ENCODE measurements at places on chromosomes 7 and 10.

DNA sequence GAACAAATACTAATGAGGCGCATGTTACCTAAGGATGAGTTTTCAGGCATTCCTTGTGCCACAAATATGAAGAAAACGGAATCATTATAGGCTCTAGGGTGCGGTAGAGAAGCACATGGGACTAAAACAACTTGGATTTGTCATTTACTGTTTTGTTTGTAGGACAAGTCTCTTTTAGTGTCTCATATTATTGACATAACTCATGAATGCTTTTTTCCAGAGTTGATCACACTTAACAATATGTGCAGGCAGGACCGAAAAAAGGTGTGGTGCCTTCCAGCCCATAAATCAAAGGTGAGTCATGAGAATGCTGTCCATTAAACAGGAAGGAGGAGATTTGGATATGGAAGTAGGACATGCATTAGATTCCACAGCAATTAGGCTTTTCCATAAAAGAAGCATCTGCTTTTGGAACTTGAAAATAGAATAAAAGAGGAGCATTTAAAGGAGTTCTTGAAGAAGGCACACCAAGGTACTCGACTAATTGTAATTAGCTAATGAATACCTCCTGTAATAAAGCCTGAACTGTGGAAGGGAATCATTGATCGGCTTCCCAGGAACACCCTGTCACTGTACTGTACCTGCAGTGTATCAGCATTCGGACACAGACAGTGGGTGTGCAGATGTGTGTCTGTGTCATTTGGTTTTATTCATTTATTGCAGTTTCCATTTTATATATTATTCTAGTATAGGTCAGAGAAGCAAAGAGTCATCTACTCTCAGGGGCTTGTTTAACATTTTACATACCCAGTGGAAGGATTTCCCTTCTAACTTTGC lies 119.7 kb upstream of the KLF14 start:
- no peak overlapping the region for H3K4me3 ChIP-seq
- H3K36me3 ChIP-seq, result peaks cover 42% of the 10 kb centered on the region
- H3K4me1 ChIP-seq, result no peaks in the 10 kb centered on the region
- no peak for DNase-seq

GRCh38 chr10:7488418-7488829 lies 77.6 kb upstream of the SFMBT2 start:
- no peak overlapping the region for H3K27ac ChIP-seq
- no peak for DNase-seq
- no peaks in the 10 kb centered on the region for H3K27me3 ChIP-seq
- peaks cover 54% of the 10 kb centered on the region for H3K36me3 ChIP-seq
- H3K4me3 ChIP-seq, result no peak overlapping the region

GRCh38 chr7:12297283-12298108 lies 86.4 kb downstream of the TMEM106B start:
- H3K4me3 ChIP-seq, result no peak overlapping the region
- H3K27ac ChIP-seq, result no peak overlapping the region
- no peak for DNase-seq
- H3K4me1 ChIP-seq, result peaks cover 35% of the 10 kb centered on the region
- H3K27me3 ChIP-seq, result no peaks in the 10 kb centered on the region
- peaks cover 4% of the 10 kb centered on the region for H3K36me3 ChIP-seq

DNA sequence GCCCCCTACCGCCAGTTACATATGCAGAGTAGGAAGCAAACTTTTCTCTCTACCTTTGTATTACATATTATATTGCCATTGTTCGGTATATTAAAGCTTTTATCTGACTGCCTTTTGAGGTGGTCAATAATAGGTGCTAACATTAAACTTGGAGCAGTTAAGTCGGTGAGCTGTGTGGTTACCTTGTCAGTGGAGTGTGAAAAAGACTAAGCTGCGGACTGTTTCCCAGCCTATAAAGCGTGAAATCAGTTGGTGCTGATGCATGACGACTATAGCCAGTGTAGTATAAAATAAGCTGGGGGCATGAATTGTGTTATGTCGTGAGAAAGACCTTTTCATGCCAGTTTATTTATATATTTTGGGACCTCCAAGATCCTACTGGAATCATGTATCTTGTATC lies 33.7 kb downstream of the R3HCC1L start:
- H3K27ac ChIP-seq, result no peak overlapping the region
- H3K4me1 ChIP-seq, result peaks cover 6% of the 10 kb centered on the region
- peaks cover 25% of the 10 kb centered on the region for H3K36me3 ChIP-seq

DNA sequence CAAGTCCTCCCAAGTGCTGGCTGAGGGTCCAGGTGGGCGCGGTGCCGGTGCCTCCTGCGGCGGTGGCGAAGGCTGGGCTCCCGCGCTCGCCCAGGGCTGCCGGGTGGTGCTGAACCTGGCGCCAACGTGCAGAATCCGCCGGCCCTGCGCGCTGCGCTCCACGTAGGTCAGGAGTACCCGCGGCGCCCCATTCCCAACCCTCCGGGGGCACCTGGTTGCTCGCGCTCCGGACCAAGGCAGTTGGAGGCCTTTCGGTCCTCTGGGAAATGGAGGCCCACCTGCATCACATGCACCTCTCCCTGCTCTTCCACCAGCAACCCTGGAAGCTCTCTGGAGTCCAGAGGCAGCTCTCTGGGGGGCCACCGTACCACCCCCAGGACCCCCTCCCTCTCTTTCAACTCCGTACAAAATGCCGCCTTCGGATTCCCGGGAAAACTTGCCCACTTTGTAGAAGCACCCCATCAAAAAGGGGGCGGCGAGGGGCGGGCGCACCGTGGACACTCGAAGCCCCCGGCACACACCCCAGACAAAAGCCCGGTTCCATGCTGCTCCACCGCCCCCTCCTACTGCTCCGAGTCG lies 745 bp downstream of the SLC16A9 start:
- DNase-seq, result no peak
- no peaks in the 10 kb centered on the region for H3K36me3 ChIP-seq
- H3K27ac ChIP-seq, result no peak overlapping the region
- H3K4me3 ChIP-seq, result peak overlapping the region; percentile 52

DNA sequence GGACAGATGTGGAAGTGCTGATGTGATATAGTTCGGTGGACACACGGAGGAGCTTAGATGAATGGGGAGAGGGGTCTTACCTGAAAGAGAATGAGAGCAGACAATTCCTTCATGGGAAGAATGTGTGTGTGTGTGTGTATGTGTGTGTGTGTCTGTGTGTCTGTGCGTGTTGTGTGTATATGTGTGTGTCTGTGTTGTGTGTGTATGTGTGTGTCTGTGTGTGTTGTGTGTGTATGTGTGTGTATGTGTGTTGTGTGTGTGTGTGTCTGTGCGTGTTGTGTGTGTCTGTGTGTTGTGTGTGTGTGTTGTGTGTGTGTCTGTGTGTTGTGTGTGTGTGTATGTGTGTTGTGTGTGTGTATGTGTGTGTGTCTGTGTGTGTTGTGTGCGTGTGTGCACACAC lies 104.2 kb downstream of the FAM204A start:
- H3K4me1 ChIP-seq, result no peaks in the 10 kb centered on the region
- no peak overlapping the region for H3K4me3 ChIP-seq
- no peak overlapping the region for H3K27ac ChIP-seq
- no peak for DNase-seq
- H3K36me3 ChIP-seq, result no peaks in the 10 kb centered on the region

DNA sequence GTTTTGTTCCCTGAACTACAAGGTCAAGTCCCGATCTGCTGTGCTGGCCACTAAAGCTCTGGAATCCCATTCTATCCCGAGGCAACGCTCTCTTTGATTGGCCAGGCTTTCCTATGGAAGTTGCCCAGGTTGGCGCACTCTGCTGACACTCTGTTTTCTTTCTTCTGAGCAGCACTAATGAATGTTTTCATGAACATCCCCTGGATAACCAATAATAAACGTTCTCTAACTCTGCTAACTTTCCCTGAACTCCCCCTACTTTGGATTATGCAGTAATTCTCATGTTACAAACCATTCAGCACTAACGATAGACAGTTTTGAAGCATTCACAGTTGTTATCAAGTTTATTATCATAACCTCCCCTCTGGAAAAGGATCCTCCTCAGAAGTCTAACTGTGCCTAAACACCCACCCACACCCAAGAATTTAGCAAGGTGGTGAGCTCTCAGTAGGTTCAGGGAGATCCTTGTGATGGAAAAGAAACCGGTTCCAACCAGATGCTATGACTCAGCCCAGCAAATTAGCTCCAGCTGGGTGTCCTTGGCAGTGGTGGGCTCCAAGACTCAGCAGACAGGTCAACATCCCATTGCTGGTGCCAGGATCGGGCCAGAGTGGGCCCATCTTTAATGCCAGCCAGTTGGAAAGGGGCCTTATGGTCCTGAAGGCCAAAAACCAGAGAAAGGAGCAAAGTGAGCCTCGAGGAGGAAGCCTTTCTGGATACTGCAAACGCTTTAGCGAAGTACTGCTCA lies 68.4 kb downstream of the CREB3L2 start:
- no peaks in the 10 kb centered on the region for H3K27me3 ChIP-seq
- no peak overlapping the region for H3K4me3 ChIP-seq
- peaks cover 34% of the 10 kb centered on the region for H3K4me1 ChIP-seq
- no peak for DNase-seq

DNA sequence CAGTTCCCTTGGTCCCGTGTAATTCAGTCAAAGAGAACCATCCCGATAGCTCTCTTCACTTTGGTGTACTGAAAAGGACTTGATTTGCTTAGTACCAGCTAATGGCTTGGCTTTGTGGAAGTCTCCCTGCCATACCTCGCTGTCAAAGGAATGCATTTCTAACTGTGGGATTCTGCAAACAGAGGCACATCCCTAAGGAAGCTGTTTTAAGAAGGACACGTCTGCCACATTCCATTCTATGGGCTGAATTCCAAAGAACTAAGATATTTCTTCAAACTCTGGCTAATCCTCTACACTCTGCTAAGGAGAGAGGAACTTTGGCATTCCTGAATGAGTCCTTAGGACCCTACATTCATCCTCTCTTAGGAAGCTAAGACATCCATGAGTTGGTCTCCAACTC lies 327.9 kb downstream of the SFMBT2 start:
- H3K36me3 ChIP-seq, result no peaks in the 10 kb centered on the region
- H3K27ac ChIP-seq, result no peak overlapping the region
- no peak overlapping the region for H3K4me3 ChIP-seq
- no peak for DNase-seq
- H3K27me3 ChIP-seq, result peaks cover 50% of the 10 kb centered on the region

- peaks cover 12% of the 10 kb centered on the region for H3K27me3 ChIP-seq
- H3K4me1 ChIP-seq, result no peaks in the 10 kb centered on the region
- no peak overlapping the region for H3K27ac ChIP-seq
- H3K4me3 ChIP-seq, result no peak overlapping the region
- no peaks in the 10 kb centered on the region for H3K36me3 ChIP-seq
- no peak for DNase-seq
Observed at GRCh38 chr7:143354376-143354775, 8.1 kb downstream of the FAM131B start.

DNA sequence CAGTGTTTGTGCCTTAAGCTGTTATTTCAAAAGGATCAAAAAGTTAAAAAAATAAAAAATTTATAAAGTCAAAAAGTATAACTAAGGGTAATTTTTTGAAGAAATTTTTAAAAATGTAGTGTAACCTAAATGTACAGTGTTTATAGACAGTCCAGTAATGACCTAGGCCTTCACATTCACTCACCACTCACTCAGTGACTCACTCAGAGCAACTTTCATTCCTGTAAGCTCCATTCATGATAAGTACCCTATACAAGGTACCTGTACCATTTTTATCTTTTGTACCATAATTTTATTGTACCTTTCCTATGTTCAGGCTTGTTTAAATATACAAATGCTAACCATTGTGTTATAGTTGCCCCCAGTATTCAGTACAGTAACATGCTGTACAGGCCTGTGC lies 21.5 kb downstream of the DNAJC9 start:
- no peaks in the 10 kb centered on the region for H3K4me1 ChIP-seq
- peaks cover 5% of the 10 kb centered on the region for H3K36me3 ChIP-seq
- H3K4me3 ChIP-seq, result no peak overlapping the region
- DNase-seq, result no peak

DNA sequence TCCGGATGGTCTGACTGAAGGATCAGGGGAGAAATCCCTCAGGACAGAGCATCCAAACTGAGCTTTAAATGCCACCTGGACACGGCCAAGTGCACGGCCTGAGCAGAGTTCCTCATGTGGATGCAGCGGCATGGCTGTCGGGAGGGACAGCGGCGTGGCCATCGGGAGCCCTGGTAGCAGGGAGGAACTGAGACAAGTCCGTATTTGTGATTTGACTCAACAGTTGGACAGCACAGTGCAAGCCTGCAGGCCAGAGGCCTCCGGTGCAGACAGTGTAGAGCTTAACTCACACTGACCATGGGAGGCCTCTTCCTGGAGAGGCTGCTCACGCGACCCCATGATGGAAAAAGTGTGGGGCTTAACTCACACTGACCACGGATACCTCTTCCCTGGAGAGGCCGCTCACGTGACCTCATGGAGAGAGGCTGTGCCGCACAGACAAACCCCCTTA lies 207.4 kb downstream of the DIP2C start:
- H3K36me3 ChIP-seq, result no peaks in the 10 kb centered on the region
- no peak for DNase-seq
- H3K27ac ChIP-seq, result no peak overlapping the region
- no peak overlapping the region for H3K4me3 ChIP-seq
- peaks cover under 1% of the 10 kb centered on the region for H3K4me1 ChIP-seq
- no peaks in the 10 kb centered on the region for H3K27me3 ChIP-seq

- no peak for DNase-seq
- no peaks in the 10 kb centered on the region for H3K27me3 ChIP-seq
- H3K27ac ChIP-seq, result peak overlapping the region; percentile 98
- H3K4me1 ChIP-seq, result peaks cover 51% of the 10 kb centered on the region
- H3K36me3 ChIP-seq, result peaks cover 40% of the 10 kb centered on the region
- H3K4me3 ChIP-seq, result peak overlapping the region; percentile 100
Observed at GRCh38 chr7:42932811-42933591, 825 bp downstream of the MRPL32 start.
